ENCODE measurements at places on chromosomes 4 and X.
A peak's percentile ranks its signal among the peaks of the same experiment; 100 is the strongest.

DNA sequence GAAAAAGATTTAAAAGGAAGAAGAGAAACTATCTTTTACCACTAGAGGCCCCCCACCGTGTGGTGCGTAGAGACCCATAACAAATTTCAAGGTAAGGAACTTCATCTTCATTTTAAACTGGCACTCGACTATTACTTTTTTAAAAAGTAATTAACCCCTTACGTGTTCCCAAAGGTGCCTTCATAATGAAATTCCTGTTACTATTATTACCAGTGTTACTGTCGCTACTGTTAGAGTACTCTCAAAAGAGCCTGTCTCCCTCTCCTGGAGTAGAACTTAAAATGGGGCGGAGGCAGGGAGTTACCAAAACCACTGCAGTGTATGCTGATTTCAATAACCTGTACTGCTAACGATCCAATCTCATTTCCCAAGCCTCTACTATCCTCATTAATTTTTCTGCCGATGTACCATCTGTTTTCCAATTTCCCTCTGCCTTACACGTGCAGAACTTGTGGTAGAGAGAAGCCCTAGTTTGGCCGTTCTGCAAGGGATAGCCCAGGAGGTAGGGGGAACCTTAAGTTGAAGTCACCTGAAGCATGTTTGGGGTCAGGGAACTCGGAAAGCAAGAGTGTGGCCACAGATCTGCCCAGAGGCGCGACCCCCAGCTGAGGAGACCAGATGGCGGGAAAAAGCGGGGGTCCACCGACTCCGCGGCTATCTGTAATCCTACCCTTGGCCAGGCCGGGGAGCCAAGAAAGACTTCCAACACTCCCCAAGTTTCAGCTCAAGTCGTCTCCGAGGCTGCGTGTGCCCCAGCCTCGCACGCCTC lies 720 bp upstream of the STK26 start:
- no peak for DNase-seq

DNA sequence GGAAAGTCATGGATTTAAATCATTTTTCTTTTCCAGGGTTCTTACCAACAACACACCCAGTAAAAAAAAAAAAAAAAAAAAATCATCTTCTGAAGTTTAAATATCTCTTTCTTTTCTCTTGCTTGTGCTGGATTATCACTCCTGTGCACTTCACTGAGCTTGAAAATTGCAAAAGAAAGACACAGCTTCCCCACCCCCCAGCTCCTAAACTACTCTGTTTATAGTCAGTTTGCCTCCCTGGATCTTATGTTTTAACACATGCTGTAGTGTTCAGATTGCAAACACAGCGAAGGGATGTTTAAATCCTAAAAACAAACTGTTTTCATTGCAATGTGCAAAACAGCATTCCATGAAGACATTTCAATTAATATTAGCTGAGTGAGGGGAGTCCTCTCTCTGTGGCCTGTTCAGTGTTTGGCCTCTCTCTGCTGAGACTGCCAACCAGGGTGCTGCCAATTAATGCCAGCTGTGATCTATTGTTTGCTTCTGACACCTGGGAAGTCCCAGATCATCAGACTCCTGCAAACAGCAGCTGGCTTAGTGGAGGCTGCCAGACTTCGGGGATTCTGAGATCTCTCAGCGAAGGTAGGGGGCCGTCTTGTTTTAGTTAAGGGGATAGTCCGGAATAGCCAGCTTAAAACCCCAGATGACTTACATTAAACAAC lies 171.1 kb upstream of the PITX2 start:
- peak; percentile 10 for DNase-seq

GRCh38 chrX:139903210-139903609 lies 29.6 kb downstream of the ATP11C start:
- DNase-seq: no peak

- no peak for DNase-seq
Observed at GRCh38 chrX:35819241-35819640, 21.1 kb downstream of the MAGEB16 start.

GRCh38 chr4:168832763-168833575 lies 177.1 kb downstream of the CBR4 start:
- DNase-seq: no peak

GRCh38 chrX:39809331-39809730 lies 288.4 kb downstream of the BCOR start:
- peak; percentile 48 for DNase-seq

DNA sequence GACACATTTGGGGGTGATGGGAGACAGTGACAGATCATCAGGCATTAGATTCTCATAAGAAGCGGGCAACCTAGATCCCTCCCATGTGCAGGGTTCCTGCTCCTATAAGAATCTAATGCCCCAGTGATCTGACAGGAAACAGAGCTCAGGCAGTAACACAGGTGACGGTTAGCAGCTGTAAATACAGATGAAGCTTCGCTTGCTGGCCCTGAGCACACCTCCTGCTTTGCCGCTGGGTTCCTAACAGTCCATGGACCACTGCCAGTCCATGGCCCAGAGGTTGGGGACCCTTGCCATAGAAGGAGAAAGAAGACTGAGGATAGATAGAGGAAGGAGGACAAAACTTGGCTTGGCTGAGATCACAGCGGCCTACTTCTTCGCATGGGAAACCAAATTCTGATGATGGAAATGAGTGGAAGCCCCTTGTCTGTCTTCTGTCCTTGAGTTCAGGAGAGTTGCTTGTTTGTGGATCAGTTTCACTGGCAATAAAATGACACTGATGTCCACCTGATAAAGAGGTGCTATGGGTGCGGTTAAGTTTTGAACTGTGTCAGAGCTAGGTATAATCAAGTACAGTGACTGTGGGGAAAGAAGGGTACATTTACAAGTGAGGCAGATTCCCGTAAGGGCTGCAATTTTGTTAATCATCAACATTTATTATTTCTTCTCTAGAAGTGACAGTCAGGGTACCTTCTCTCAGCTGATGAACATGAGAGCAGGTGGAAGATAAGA lies 1.7 kb upstream of the TIFA start:
- DNase-seq: no peak

DNA sequence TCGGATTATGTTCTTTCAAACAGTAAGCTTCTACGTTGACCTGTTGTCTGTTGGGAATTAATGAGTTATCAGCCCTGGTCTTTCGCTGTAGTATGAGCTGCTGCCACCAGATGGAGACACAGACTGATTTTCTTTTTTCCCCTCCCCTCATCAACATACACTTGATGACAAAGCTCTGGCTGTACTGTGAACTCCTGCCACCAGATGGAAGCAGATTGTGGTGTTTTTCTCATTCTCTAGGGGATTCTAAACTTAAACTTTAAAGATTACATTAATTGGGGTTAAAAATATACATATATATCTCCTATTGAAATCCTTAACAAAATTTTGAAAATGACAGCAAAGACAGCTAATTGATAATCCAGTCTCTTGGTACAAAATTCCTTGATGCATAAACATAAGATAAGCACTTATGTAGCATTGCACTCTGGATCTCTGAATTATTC lies 44.8 kb downstream of the SMS start:
- peak; percentile 78 for DNase-seq

DNA sequence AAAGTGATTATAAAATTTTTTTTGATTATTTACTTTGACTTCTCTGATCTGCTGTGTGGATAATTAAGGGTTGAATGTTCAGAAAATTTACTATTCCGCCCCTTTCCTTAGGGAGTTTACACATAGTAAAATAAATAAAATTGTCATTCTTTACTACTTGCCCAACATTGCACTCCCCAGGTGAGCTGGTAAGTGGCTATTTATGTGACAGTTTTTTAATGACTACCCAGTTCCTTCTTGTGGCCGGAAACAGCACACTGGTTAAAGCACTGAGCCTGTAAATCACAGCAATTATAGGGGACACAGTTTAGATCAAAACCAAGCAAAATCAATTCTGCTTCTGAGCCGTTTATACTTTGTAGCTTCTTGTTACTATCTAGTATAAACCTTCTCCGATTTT lies 158.1 kb downstream of the FHIP1A start:
- no peak for DNase-seq

DNA sequence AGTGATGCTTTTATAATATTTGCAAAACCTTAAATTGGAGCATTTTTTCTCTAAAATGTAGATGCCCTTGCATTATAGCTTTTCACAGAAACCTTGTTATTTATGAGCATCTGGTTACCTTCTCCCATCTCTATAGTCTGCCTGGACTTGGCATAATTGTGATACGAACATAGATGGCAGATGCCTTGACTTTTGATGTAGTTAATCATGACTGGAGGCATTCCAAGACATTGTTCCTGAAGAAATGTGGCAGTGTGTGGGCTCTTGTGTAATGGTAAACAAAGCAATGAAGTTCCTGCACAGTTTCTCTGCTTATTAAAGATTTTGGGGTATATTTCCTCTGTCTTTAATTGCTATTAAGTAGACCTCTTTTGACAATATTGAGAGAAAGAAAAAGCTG lies 500.1 kb downstream of the PCDH19 start:
- DNase-seq: no peak

All from iris pigment epithelial cell (primary cell).